ENCODE measurements at places on chromosomes 7 and 10.

DNA sequence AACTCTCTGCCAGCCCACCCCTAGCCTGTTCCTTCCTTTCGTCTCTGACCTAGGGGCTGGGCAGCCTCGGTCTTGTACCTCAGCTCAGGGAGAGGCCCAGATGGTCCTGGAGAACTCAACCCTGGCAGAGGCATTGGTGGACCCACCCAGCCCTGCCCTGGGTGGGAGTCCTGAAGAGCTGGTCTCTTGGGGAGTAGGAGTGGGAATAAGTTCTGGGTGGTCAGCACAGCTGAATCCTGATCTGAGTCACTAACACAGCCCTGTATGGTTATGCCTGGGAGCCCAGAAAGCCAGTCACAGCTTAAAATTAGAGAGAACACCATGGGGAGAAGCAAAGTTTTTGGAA lies 84.0 kb downstream of the SORBS1 start:
- no peak for DNase-seq

DNA sequence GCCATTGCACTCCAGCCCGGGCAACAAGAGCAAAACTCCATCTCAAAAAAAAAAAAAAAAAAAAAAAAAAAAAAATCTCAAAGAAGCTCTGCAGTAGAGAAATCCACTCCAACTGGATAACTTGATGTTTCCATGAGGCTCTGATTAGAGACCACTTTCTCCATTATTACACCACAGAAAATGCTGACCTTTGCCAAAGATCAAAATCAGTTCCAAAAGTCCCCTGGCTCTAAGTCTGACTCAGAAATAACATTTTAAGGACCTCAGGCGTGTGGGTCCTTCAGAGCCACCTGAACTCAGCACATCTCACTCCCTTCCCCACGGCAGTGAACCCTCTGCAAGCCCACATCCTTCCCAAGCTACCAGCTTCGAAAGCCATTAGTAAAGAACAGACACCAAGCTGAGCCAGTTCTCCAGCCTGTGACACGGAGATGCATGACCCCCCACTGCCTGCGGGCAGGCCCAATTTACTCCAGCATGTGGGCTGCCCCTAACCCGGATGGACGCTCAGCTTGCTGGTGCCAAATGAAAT lies 13.8 kb upstream of the TMEM120A start:
- DNase-seq, result no peak

DNA sequence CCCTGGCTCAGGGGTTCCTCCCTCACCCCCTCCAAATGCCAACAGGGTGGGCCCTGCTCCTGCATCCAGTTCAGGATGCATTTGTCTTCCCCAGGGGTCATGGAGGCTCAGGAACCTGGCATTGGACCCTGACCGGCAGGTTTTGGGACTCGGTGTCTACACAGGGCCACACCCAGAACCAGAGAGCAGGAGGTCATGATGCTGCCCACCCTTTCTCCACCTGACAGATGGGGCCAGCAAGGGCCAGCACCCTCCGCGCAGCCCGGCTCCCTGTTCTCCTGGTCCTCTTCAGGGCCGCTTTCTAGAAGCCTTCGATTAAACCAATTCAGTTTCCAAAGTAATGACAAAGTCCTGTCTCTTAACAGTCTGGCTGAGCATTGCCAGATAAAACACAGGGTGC lies 50.2 kb downstream of the CAMK2B start:
- DNase-seq, result no peak

DNA sequence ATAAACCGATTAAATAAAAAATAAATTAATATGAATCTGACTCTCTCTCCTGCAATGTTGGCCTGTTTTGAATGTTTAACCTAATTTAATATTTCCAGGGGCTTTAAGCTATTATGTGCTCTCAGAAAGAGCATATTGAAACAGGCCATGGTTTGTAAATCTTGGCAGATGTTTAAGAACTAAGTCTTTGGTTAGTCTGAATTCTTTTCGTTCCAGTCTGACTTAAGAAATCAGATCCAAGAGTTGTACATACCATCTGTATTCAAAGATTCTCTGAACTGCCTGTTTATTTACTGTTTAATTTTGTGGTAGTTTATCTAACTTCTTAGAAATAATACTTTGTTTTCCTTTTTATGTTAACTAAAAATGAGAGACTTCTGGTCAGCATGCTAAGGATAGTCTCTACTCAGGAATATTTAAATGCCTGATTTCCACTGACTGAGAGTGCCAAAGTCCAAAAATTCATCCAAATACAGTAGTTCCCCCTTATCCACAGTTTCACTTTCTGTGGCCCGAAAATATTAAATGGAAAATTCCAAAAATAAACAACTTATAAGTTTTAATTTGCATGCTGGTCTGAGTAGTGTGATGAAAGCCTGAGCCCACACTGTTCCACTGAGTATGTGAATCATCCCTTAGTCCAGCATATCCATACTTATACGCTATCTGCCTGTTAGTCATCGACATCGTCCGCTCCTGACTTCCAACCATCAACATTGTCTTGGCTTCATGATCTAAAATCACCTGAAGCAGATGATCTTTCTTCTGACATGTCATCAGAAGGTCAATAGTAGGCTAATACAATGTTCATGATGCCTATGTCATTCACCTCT lies 238.1 kb upstream of the CSTF2T start:
- no peak for DNase-seq

DNA sequence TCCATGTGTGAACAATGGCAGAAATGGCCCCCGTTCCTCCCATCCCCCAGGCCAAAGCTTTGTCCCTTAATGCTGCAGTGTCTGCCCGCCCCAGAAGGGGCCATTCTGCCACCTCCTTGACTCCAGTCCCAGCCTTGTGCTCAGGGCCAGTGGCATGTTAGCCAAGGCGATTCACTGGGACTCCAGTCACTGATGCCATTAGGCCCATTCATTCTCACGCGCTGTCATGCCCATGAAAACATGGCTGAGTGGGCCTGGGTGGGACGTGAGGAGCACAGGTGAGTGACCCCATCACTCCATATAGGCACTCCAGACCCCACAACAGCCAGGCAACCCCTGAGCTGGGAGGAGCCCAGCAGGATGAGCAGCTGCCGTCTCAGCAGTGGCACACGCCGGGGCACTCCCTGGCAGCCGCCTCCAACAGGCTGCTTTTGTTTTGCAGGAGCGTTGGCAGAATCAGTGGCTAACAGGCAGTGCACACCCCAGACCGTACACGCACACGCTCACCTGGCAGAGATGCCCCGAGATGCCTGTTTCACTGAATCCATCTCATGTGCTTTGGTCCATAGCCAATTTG lies 79.5 kb downstream of the TCERG1L start:
- no peak for DNase-seq

DNA sequence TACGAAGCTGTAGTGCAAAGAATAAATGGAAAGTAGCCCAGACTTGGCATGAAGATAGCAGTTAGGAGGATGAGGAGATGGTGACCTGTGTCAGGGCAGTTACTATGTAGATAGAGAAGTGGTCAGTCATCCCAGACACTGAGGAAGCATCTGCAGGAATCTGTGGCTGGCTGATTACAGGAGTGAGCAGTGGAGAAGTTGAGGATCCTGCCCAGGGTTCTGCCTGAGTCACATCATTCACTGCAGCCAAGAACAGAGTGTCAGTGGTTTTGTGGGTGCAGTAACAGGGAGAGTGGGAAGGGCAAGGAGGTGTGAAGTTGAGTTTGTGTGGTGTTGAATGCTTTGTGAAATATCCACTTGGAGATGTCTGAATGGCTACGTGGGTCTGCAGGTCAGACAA lies 676.4 kb upstream of the NRP1 start:
- no peak for DNase-seq

GRCh38 chr10:5234106-5234860 lies 37.6 kb downstream of the AKR1C4 start:
- no peak for DNase-seq

DNA sequence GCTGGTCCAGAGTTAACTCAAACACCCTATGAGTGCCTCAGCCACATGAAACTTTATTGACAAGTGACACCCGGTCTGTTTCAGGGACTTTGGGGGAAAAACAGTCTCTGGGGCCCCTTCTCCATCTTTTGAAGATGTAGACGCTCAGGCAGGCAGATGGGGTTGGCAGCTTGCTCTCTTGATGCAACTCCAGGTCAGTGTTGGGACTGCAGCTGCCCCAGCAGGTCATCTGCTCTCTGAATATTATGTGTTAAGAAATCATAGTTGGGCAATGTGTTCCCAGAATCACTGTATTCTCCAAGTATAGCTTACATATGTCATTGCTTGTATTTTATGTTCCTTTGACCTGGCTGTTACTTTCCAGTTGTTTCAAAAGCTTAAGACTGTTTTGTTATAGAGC lies 544.9 kb upstream of the MGMT start:
- no peak for DNase-seq

- no peak for DNase-seq
Measured at GRCh38 chr10:68536973-68537372, 9.7 kb upstream of the SLC25A16 start.

DNA sequence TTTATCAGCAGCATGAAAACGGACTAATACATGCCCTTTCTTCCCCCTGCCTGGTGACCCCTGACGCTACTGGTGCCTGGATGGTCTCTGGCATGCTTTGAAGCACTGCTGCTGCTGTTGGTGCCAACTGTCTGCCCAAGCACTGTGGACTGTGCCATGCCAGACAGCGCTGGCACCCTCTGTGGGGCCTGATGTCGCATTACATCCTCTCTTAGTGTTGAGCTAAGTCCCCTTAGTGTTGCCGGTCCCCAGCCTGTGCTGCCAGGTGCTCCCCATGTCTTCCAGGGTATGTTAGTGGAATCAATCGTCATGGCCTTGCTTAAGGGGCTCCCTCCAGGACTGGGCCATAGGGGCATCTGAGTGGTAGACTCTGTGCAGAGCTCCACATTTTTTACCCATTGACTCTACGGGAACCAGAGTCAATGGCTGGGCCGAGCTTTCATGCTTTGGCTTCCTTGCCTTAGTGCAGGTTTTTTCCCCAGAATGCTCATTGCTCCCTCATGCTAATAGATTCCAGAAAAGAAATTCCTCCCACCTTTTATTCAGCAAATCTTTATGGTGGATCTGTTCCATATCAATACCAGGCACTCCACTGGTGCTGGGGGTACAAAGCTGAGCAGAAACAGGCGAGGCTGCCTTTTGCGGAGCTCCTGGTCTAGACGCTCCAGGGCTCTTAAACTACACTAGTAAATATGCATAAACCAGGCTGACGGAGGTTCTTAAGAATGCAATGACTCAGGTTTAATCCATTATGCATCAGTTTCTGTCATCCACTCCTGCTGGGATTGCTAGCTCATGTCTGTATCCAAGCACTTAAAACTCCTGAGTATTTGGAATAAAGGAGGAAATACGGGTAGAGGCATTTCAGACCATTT lies 21.8 kb upstream of the MRC1 start:
- DNase-seq, result no peak

DNA sequence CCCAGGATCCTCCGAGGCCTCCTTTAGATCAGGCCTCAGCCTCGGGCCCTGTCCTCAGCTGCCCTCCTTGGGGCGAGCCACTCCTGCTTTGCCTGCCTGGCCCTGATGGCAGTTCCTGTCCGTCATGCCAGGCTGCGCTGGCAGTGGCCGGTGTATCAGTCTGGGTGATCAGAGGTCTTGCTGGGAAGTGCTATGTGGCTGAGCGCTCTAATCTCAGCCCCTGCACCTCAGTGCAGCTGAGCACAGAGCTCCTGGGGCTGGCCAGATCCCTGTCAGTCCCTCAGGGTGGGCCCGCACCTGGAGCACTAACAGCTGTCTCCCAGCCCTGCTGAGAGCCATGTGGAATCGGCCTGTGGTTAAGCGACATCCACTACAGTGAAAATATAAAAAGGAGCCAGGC lies 14.8 kb upstream of the CFAP46 start:
- DNase-seq, result no peak

GRCh38 chr7:19202599-19202998 lies 57.4 kb upstream of the FERD3L start:
- DNase-seq, result no peak

DNA sequence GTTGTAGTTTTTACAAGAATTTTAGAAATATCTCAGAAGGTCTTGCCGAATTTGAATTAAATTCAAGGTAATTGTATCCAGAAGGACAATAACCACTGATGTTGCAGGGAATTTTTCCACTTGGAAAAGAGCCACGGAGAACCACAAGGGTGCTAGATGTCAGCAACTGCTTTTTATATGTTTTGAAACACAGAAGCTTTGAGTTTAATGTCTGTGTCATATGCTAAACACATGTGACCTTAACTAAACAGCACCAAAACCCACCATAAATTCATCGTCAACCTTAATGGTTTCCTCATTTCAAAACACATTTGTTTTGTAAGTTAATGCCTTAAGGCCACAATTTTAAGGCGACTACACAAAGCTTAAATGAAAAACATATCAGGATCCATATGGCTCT lies 106.9 kb downstream of the COL28A1 start:
- no peak for DNase-seq

DNA sequence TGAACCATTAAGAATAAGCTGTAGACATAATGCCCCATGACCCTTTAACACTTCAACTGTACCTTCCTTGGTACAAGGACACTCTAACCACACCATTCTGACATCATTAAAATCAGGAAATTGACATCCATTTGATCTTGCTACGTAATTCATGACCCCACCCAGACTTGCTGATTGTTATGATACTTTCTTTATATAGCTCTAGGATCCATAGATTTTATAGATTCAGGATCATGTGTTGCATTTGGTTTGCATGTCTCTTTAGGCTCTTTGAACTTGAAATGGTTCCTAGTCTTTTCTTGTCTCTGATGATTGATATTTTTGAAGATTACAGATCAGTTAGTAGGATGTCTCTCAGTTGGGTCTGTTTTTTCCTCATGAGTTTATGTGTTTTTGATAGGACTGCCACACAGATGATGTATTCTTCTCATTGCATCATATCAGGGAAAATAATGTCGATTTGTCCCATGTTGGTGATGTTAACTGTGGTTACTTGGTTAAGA lies 13.5 kb downstream of the CCM2 start:
- DNase-seq, result no peak

- DNase-seq, result no peak
Measured at GRCh38 chr7:28318101-28318762, 94.1 kb upstream of the CREB5 start.

DNA sequence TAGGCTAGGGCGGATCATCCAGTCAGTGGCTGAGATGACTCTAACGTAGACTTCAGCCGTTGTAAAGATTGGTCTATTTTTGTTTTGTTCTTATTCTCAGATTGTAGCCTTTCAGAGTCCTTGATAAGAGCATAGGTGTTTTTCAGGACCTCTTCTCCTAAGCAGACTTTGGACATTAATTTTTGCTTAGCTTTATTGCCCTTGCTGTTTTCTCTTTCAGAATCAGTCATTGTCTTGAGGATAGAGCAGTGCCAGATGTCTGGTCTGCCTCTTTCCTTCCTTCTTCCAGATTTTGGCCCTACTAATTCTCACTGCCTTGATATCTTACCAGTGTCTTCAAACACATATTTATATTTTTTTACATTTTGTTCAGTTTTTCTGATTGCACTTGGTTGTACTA lies 49.5 kb downstream of the C1GALT1 start:
- no peak for DNase-seq

DNA sequence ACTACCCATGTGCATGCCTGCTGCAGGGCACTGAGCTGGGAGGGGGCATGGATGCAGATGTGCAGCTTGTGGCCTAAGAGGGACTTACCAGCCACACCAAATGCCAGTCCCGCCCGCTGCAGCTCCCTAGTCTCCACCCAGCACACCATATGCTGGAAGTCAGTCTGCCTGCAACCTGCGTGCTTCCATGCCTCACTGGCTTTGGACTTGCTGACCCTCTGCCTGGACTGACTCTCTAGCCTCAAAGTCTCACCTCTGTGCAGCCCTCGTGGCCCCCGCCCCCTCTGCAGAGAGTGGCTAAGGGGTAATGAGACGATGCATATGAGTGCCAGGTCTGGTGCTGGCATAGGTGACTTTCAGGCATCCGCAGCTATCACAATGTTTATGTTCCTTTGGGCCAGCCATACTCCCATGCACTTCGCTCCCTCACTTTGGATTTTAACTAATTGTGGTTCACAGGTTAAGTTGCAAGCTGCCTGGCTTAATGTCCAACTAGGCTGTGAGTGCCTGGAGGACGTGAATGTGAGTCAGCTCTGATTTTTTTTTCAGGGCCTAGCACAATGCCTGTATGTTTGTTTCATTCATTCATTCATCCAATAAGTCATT lies 21.7 kb downstream of the TRIM8 start:
- no peak for DNase-seq
